ENCODE measurements at places on chromosomes 13 and 19. TPM values are rescaled to one million over a fixed set of nuclear protein-coding genes. Genes with fewer than 3 reads are reported as not detected.

- no peak for DNase-seq
Measured at GRCh38 chr13:90395846-90396245, 951.6 kb upstream of the MIR17HG start.

- DNase-seq, result no peak
Measured at GRCh38 chr13:90393408-90393807, 954.1 kb upstream of the MIR17HG start.

DNA sequence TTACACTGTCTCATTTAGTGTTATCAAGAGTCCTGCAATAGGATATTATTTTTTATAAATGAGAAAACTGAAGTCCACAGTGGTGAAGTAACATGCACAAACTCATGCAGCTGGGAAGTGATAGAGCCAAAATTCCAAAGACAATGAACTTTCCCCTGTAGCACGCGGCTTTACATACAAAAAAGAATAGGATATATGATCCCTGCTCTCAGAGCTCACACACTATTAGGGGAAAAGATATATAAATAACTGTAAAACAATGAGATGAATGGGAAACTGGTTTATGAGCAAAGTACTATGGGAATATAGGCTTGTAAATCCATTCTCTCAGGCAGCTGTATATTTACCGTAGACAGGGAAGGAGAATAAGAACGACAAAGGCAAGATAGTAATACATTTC is 39.7 kb downstream of the THSD1 start:
- DNase-seq, result no peak

- no peak for DNase-seq
Measured at GRCh38 chr13:30608364-30608763, 9.4 kb upstream of the USPL1 start.

GRCh38 chr19:43406297-43406696 is 8.4 kb upstream of the TEX101 start:
- no peak for DNase-seq

GRCh38 chr13:64753233-64754000 is 2476.7 kb downstream of the PCDH9 start:
- no peak for DNase-seq

DNA sequence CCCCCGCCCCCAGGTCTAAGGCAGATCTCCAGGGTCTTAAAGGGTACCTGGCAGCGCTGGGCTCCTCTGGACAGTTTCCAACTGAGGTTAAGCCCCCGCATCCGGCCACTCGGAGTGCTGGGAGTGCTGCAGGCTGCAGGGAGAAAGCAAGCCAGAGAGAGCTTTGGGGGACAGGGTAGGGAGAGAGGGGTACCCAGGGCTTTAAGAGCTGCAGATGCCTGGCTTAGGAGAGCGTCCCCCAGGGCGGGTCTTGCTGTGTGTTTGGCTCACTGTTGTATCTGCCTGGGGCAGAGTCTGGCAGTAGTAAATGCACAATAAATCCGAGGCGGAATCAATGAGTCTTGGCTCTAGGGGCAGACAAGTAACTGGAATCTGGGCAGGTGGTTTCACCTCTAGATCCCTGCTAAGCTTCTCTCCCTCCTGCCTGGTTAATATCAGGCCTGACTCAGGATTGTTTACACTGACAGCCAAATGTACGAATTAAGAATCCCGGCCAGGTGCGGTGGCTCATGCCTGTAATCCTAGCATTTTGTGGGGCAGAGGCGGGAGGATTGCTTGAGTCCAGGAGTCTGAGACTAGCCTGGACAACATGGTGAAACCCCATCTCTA is 798 bp upstream of the COX6B2 start:
- DNase-seq, result no peak

DNA sequence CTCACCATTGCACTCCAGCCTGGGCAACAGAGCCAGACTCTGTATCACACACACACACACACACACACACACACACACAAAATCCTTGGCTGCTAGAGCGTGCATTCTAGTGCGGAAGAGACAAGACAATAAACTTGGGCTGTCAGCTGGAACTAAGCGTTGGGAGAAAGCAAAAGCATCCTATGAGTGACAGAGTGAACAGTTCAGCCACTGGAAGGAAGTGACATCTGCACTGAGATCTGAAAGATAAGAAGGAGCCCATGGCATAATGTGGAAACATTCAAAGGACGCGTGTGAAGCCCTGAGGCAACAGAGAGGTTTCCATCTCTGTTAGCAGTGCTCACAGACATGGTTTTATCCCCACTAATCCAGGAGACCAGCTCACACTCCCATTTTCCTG is 3.5 kb upstream of the SLC1A5 start:
- DNase-seq, result no peak

DNA sequence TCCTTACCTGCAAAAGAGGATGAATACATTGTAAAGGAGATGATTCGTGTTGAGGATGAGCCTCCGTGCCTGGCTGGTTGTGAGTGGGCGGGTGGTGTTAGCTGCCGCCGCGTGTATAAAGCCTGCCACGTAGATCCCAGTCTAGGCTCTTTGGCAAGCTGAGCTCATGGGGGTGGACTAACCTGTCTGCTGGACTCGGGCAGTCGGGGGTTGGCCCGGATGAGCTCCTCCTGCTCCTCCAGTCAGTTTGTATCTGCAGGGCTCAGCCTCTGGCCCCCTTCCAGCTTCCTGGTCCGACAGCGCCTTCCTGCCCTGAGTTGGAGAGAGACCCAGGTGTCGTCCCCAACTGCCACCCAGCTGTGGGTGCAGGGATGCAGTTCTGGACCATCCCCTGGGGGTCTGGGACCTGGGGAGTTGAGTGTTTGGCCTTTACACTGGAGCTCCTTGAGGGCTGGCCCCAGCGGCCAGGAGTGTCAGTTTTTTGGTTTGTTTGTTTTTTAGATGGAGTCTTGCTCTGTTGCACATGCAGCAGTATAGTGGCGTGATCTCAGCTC is 20.9 kb downstream of the TECR start:
- no peak for DNase-seq

DNA sequence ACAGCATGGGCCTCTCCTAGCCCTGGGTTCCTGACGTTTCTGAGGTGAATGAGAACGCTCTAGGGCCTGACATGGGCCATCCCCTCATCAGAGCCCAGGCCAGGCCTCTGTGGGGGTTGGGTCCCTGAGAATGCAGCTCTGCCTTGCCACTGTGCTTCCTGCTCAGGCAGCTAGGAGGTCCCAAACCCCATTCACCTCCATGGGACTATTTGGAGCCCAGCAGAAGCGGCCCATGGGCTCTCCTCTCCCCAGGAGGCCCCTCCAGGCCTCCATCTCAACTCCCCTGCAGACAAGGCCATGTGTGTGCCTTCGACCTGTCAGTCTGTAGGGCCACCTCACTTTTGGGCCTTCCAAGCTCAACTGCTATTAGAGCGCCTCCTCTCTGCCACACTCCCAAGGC is 36.9 kb downstream of the ELL start:
- no peak for DNase-seq

DNA sequence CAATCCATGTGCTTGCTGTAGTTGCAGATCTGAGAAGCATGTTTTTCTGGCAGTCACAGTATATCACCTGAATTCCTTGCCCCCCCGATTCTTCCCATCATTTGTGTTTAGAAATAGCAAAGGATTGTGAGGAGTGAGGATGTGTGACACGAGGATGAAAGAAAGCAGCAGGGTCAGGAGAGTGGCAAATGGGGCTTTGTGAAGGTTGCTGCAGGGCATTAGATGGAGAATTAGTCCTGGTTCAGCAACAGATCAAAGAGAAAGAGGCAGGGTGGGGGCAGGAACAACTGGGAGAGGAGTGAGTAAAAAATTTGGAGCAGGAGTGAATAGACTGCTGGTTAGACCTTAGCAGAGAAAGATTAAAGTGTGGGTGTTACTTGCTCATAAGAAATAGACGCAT is 47.7 kb upstream of the TNFSF11 start:
- no peak for DNase-seq

DNA sequence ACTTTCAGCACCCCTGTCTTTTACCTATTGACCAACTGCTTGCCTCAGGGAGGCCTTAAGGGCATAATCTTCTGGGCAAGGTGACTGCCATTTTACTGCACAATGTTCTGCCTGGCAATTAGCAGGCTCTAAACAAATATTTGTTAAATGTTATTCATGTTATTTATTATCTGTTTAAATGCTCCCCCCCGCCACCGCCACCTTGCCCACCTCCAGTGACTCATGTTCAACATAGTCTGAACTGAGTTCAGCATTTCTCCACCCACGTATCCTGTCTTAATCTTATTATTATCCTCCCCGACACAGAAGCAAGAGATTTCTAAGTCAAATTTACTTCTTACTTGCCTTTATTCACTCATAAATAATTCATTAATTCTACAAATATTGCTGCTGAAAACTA is 144.8 kb downstream of the LIG4 start:
- no peak for DNase-seq

GRCh38 chr13:22107549-22107948 is 436.7 kb downstream of the FGF9 start:
- no peak for DNase-seq

- DNase-seq, result peak; percentile 2
Measured at GRCh38 chr19:27794494-27795042, 1418.4 kb downstream of the UQCRFS1 start.

DNA sequence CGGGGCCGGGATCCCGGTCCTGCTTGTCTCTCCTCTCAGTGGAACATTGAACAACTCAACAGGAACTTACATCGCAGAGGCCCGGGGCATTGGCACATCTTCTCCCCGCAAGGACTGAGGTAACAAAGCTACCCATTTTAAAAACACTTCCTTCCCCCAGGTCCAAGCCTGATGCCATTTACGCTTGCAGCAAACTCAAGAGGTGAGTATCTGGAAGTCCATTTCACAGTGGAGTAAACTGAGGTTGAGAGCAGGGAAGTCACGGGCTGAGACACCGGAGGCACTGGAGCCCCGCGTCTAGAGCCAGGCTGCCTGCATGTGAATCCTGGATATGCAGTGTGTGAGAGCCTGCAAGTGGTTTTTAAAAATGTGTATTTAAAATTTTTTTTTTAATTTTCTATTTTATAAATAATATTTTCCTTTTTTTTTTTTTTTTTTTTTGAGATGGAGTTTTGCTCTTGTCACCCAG is 492 bp upstream of the PGLYRP1 start:
- no peak for DNase-seq

- no peak for DNase-seq
Measured at GRCh38 chr13:94822356-94822755, 110.0 kb upstream of the SOX21 start.

LILRB5 gene
- not detected for total RNA-seq

PLPPR3 gene
- 2.9 TPM for total RNA-seq

ITGBL1 gene
- 0.21 TPM for total RNA-seq

PRODH2 gene
- not detected for total RNA-seq

LYPD5 gene
- 0.63 TPM for total RNA-seq

CRX gene
- not detected for total RNA-seq

ZNF799 gene
- 2.3 TPM for total RNA-seq

ADAMTS10 gene
- total RNA-seq, result 10.1 TPM

OR7G2 gene
- total RNA-seq, result not detected

ZNF136 gene
- 5.0 TPM for total RNA-seq

RETN gene
- total RNA-seq, result not detected

GPR12 gene
- not detected for total RNA-seq

Data from kidney epithelial cell (primary cell).